GM23248 (cell line): ENCODE measurements at places on chromosomes 4 and X.

GRCh38 chr4:157004279-157005161 is 32.9 kb upstream of the PDGFC start:
- no peaks in the 10 kb centered on the region for H3K27me3 ChIP-seq
- no peak for DNase-seq
- H3K36me3 ChIP-seq: no peaks in the 10 kb centered on the region
- no peak overlapping the region for H3K4me3 ChIP-seq
- 0 out of 2 replicates have a peak overlapping the region, but pooled peaks have one; percentile 5 for H3K27ac ChIP-seq

DNA sequence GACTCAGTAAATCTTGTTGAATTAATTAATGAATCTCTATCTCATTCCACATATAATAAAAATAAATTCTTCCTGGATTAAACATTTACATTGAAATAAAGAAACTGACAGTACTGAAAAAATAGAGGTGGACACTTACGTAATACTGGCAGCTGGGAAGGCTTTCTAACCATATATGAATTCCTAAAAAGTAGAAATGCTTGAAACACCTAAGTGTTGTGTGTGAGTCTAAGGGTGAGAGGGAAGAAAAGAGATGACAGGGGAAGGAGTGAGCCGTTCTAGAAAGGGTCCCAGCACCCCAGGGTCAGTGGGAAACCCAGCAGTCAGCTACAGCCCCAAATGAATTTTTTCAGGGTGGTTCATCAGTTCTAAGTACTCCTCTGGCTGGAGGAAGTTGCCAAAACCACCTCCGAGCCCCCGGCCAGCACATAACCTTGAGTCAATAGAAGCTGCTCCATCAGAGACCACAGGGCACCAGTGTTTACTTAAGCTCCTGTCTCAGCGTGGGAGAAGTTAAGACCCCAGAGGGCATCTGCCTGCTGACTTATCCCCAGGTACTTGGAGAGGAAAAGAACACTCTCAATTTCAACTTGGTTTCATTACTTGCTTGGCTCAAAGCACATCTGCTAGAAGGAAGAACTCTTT is 18.3 kb downstream of the GAB3 start:
- peak overlapping the region; percentile 26; the same call in 1 of the 2 replicates for H3K27ac ChIP-seq
- H3K27me3 ChIP-seq: no peaks in the 10 kb centered on the region
- H3K4me1 ChIP-seq: peaks cover 77% of the 10 kb centered on the region

GRCh38 chrX:154371789-154372300 is 2.6 kb downstream of the FLNA start:
- no peak for DNase-seq
- H3K4me3 ChIP-seq: peak overlapping the region; percentile 73
- H3K36me3 ChIP-seq: peaks cover 4% of the 10 kb centered on the region; the same call in 1 of the 2 replicates

GRCh38 chr4:169612871-169613859 is 782 bp upstream of the NEK1 start:
- no peaks in the 10 kb centered on the region for H3K27me3 ChIP-seq
- H3K36me3 ChIP-seq: no peaks in the 10 kb centered on the region
- peaks cover 18% of the 10 kb centered on the region for H3K4me1 ChIP-seq
- H3K27ac ChIP-seq: peak overlapping the region; percentile 92

- H3K4me1 ChIP-seq: peaks cover 13% of the 10 kb centered on the region
- no peaks in the 10 kb centered on the region for H3K27me3 ChIP-seq
- no peak overlapping the region for H3K4me3 ChIP-seq
- H3K27ac ChIP-seq: peak overlapping the region; percentile 24
- DNase-seq: peak; percentile 45
- peaks cover 48% of the 10 kb centered on the region for H3K36me3 ChIP-seq
Observed at GRCh38 chrX:41350150-41350975, 16.4 kb downstream of the DDX3X start.

GRCh38 chrX:482192-482701 is 95.5 kb upstream of the PPP2R3B start:
- no peak for DNase-seq
- no peak overlapping the region for H3K4me3 ChIP-seq
- no peaks in the 10 kb centered on the region for H3K36me3 ChIP-seq
- H3K27ac ChIP-seq: no peak overlapping the region

GRCh38 chrX:110418316-110419235 is 59.9 kb downstream of the RTL9 start:
- 0 out of 2 replicates have a peak overlapping the region, but pooled peaks have one; percentile 11 for H3K4me3 ChIP-seq
- DNase-seq: peak; percentile 79
- no peaks in the 10 kb centered on the region for H3K36me3 ChIP-seq
- no peaks in the 10 kb centered on the region for H3K27me3 ChIP-seq
- peak overlapping the region; percentile 68 for H3K27ac ChIP-seq

DNA sequence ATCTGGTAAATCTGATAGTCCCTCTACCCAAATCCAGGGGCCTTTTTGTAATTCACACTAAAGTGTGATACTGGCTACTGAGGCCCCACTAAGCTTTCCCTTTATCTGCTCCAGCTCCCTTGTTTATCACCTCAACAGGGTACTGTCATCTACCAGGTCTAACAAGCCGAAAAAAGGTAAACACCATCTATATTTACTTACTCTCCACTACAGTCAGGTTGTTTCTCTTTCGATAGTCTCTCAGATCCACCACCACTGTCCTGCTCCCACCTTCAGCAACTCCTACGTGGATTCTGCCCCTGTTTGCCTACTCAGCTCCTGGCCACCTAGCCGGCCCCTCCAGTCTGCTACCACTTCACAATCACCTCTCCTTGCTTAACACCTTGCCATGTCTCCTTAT is 3.3 kb downstream of the ITIH6 start:
- H3K27me3 ChIP-seq: no peaks in the 10 kb centered on the region
- H3K36me3 ChIP-seq: no peaks in the 10 kb centered on the region
- no peak overlapping the region for H3K4me3 ChIP-seq
- no peak for DNase-seq

DNA sequence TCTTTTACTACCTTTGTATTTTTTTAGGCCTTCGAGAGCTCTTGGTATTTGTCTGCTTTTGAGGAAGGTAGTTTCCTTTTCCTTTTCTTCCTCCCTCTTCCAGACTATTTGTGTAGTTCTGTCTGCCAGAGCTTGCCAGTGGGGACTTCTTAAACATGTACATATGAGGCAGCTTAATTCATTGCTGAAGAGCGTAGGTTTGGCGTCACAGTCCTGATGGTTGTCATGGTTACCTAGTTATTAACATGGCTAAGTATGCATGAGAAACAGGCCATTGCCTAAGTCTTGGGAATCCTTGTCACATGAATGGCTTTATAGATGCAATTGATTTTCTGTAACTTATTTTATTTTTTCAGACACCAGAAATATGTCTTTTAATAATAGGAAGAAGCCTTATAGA is 48.5 kb upstream of the ARMCX2 start:
- no peak overlapping the region for H3K27ac ChIP-seq
- DNase-seq: peak; percentile 38
- H3K4me1 ChIP-seq: no peaks in the 10 kb centered on the region
- H3K36me3 ChIP-seq: no peaks in the 10 kb centered on the region

DNA sequence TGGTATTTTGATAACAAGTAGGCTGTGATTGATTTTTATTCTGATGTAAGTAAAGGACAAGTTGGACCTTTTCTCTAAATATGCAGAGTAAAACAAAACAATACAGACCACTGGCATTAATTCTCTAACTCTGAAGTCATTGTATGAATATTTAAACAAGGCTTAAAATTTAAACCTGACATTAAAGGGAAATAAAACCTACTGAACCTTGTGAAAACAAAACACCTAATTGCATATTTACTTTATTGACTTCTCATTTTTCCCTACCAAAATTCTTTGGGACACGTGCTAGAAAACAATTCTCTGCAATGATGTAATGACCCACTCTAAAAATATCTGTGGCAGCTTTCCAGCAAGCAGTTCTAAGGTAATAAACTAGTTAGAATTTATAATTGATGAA is 369.7 kb upstream of the TRAM1L1 start:
- no peaks in the 10 kb centered on the region for H3K27me3 ChIP-seq
- H3K36me3 ChIP-seq: no peaks in the 10 kb centered on the region
- DNase-seq: no peak
- H3K4me3 ChIP-seq: no peak overlapping the region
- H3K4me1 ChIP-seq: no peaks in the 10 kb centered on the region
- H3K27ac ChIP-seq: no peak overlapping the region

- no peaks in the 10 kb centered on the region for H3K36me3 ChIP-seq
- H3K27ac ChIP-seq: peak overlapping the region; percentile 15; the same call in 1 of the 2 replicates
- peaks cover 39% of the 10 kb centered on the region for H3K4me1 ChIP-seq
- peak; percentile 72 for DNase-seq
Observed at GRCh38 chr4:149884046-149884445, 68.4 kb upstream of the IQCM start.

DNA sequence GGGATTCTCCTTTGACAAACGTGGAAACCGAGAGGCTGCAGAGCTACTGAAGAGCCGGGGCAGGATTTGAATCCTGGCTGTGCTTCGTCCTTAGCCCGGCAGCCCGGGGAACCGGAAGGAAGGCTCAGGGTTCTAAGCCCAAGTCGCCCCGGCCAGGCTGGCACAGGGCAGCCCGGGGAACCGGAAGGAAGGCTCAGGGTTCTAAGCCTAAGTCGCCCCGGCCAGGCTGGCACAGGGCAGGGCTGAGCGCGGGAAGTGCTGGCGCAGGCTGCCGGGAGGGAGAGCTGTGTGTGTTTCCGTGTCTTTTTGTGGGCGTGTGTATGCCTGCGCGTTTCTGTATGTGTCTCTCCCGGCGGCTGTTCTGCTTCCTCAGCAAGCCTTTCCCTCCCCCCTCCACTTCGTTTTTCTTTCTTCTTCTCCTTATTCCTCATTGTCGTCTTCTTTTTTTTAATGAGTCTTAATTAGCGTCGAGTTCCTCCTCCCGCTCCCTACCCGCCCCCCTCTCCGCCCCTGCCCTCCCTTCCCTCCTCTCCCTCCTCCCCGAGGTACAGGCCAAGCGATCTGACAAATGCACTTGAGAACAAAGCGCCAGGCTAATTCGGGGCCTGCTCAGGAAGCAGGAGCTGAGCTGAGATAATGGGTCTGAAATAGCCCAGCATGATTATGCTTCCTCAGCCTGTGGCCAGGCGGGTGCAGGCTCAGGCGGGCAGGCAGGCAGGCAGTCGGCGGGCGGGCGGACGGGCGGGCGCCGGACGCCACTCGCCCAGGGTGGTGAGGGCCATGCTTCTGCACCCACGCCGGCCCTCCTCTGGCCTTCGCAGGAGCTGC is 65.9 kb downstream of the EFNB1 start:
- H3K36me3 ChIP-seq: no peaks in the 10 kb centered on the region
- no peaks in the 10 kb centered on the region for H3K4me1 ChIP-seq
- peak overlapping the region; percentile 34; the same call in 1 of the 2 replicates for H3K4me3 ChIP-seq
- peak; percentile 61 for DNase-seq

GRCh38 chr4:40769266-40769665 is 19.5 kb downstream of the NSUN7 start:
- peaks cover 9% of the 10 kb centered on the region for H3K27me3 ChIP-seq
- no peak overlapping the region for H3K27ac ChIP-seq

GRCh38 chrX:116272322-116272721 is 101.8 kb downstream of the AGTR2 start:
- no peak overlapping the region for H3K4me3 ChIP-seq
- peak; percentile 86 for DNase-seq
- peak overlapping the region; percentile 93 for H3K27ac ChIP-seq
- H3K36me3 ChIP-seq: no peaks in the 10 kb centered on the region
- no peaks in the 10 kb centered on the region for H3K27me3 ChIP-seq
- H3K4me1 ChIP-seq: peaks cover 18% of the 10 kb centered on the region

DNA sequence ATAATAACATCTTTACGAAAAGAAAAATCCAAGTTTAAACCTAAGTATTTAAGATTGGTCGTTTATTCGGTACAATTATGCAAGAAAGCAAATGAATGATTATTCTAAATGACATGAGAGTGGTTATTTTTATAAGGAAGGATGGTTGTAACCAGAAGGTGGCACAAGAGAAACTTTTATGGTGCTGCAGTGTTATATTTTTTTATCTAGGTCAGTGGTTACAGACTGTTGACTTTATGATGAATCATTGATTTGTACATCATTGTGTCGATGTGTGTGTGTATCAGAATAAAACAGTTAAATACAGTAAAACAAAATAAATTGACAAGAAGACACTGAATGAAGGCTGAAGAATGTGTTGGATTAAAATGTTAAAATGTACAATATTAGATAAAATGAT is 9.8 kb downstream of the DCAF8L2 start:
- H3K36me3 ChIP-seq: no peaks in the 10 kb centered on the region
- DNase-seq: peak; percentile 0
- H3K27ac ChIP-seq: no peak overlapping the region
- no peaks in the 10 kb centered on the region for H3K27me3 ChIP-seq
- H3K4me3 ChIP-seq: no peak overlapping the region

DNA sequence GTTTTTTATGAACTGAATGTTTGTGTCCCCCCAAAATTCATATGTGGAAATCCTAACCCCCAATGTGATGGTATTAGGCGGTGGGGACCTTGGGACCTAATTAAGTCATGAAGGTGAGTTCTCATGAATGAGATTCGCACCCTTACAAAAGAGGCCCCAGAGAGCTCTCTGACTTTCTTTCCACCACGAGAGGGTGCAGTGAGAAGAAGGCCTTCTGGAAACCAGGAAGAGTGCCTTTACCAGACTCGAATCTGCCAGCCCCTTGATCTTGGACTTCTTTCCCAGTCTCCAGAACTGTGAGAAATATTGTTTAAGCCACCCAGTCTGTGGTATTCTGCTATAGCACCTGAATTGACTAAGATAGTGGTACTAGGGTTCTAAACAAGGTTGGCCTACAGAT is 40.8 kb downstream of the STK26 start:
- no peaks in the 10 kb centered on the region for H3K27me3 ChIP-seq
- H3K4me3 ChIP-seq: no peak overlapping the region
- H3K36me3 ChIP-seq: no peaks in the 10 kb centered on the region
- no peaks in the 10 kb centered on the region for H3K4me1 ChIP-seq
- no peak overlapping the region for H3K27ac ChIP-seq

- H3K27me3 ChIP-seq: peaks cover 7% of the 10 kb centered on the region
- no peak overlapping the region for H3K4me3 ChIP-seq
- no peaks in the 10 kb centered on the region for H3K4me1 ChIP-seq
- DNase-seq: no peak
- no peaks in the 10 kb centered on the region for H3K36me3 ChIP-seq
Observed at GRCh38 chr4:94334476-94334875, 8.2 kb downstream of the HPGDS start.

- H3K4me3 ChIP-seq: no peak overlapping the region
- H3K4me1 ChIP-seq: peaks cover 15% of the 10 kb centered on the region
- H3K36me3 ChIP-seq: no peaks in the 10 kb centered on the region
- no peaks in the 10 kb centered on the region for H3K27me3 ChIP-seq
- DNase-seq: no peak
- no peak overlapping the region for H3K27ac ChIP-seq
Observed at GRCh38 chr4:107246761-107247160, 210.6 kb upstream of the DKK2 start.

- peak; percentile 11 for DNase-seq
- no peaks in the 10 kb centered on the region for H3K36me3 ChIP-seq
- no peaks in the 10 kb centered on the region for H3K27me3 ChIP-seq
- no peak overlapping the region for H3K4me3 ChIP-seq
- H3K4me1 ChIP-seq: peaks cover 25% of the 10 kb centered on the region
Observed at GRCh38 chrX:10577853-10578252, 42.5 kb downstream of the MID1 start.

DNA sequence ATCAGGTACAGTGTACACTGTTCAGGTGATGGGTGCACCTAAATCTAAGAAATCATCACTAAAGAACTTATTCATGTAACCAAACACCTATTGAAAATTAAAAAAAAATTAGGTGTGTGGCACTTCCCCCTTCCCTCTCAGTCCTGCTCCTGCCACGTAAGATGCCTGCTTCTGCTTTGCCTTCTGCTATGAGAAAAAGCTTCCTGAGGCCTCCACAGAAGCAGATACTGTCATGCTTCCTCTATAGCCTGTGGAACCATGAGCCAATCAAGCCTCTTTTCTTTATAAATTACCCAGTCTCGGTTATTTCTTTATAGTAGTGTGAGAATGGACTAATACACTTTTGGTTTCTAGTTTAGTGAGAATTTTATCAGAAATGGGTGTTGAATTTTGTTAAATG is 459.8 kb upstream of the DIPK2B start:
- DNase-seq: no peak
- no peaks in the 10 kb centered on the region for H3K27me3 ChIP-seq
- H3K27ac ChIP-seq: no peak overlapping the region
- H3K36me3 ChIP-seq: no peaks in the 10 kb centered on the region
